ENCODE measurements at places on chromosomes 3 and 15.

- DNase-seq: no peak
These were observed 3.3 kb upstream of the ALAS1 start for GRCh38 chr3:52194485-52195290.

DNA sequence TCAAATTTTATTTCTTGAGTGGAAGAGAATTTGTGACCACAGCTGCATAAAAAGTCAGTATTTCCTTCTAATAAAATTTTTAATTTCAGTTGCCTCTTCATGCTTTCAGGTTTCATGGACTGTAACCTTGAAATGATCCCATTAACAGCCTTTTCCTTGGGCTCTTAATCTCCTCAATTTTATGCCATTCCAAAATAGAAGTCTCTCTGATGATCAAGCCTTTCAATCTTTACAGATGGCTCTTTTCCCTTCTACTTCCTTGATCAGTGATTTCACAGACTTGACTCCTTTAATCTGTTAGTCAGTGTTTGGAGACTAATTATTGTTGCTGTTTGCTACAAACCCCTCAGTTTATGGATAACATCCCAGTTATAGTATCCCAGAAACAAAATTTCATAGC is 11.9 kb downstream of the TSC22D2 start:
- no peak for DNase-seq

DNA sequence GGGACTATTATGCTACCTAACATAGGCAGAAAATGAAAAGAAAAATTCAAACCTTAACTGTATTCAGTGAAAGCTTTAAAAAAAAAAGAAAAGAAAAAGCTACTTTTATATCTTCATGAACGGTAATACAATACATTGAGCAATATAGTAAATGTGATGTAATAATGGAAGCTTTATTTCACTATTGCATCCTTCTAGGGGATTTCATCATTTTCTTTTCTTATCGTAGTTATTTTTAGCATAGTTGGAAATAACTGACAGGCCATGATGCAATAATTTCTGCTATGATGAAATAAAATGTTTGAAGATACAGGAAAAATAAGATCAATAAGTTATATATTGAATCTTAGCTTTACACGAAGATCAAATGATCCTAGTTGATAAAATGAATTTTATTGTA is 40.3 kb upstream of the ZCWPW2 start:
- no peak for DNase-seq

- no peak for DNase-seq
These were observed 26.2 kb downstream of the HMG20A start for GRCh38 chr15:77446840-77447390.

- peak; percentile 45 for DNase-seq
These were observed 70.7 kb downstream of the SSR3 start for GRCh38 chr3:156483961-156484787.

GRCh38 chr3:19065027-19065426 is 83.3 kb upstream of the KCNH8 start:
- no peak for DNase-seq

GRCh38 chr15:78841376-78841706 is 30.1 kb upstream of the ADAMTS7 start:
- no peak for DNase-seq

DNA sequence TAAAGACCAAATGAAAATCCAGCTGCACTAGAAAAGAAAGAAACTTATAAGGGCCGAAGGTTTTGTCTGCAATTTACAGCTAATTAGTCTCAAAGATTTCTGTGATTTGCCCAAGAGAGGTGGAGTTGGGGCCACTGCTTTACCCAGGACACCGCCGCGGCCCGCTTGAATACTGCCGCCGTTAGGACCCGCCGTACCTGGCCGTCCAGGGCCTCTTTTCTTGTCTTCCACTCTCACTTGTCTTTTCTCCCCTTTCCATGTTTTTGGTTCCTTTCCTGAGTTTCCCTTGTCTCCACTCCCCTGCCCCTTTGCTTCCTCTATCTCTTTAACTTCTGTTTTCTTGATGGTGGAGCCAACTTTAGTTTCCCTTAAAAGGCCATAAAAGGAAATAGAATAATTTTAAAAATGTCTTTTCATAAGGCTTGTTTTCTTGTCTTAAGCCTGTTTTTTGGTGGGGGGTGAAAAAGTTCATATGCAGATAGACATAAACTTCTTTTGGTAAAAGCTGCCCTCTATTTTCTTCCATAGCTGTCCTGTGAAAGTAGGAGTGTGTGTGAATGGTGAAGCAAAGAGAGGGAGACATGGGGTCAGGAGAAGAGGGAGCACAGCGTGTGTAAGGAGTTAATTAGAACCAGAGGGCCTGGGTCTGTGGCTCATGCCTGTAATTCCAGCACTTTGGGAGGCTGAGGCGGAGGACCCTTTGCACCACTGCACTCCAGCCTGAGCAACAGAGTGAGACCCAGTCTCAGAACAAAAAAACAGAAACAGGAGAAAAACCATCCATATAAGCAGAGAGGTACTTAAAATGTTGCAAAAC is 16.0 kb upstream of the CCNL1 start:
- DNase-seq: no peak

- no peak for DNase-seq
These were observed 10.3 kb upstream of the GPR160 start for GRCh38 chr3:170027233-170028102.

DNA sequence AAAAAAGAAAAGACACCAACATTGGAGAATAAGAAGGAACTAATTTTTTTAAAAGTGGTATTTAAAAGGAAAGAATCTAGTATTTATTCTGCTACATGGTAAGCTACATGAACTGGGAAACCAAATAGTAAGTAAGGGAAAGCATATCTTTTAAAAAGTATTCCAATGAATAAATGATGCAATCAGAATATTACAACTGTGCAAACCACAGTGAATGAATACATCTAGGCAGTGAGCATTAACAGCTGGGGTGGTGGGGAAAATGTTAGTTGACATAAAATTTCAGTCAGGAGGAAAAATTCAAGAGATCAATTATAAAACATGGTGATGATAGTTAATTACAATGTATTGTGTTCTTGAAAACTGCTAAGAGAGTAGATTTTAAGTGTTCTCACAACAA is 16.9 kb downstream of the ICE2 start:
- DNase-seq: no peak

- DNase-seq: no peak
These were observed 733.2 kb upstream of the GOLIM4 start for GRCh38 chr3:168828943-168829342.

- no peak for DNase-seq
These were observed 95.8 kb downstream of the P3H2 start for GRCh38 chr3:190024912-190025311.

DNA sequence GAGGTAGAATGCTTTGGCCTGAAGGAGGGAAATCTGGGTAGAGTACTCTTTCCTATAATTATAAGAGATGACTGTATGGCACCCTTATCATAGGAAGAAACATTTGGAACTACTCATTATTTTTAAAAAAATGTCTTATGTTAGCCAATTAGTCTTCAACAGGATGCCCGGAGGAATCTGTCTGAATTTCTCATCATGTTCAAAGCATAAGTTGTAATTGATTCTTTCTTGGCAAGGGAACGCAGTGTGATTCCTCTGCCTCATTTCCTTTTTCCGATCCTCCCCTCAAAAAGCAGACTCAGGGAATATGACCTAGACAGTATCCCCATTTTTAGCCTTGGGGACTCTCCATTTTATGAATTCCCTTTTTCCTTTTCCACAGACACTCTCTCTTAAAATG is 165.1 kb downstream of the IL5RA start:
- DNase-seq: no peak

- DNase-seq: no peak
These were observed 10.7 kb upstream of the MYO5C start for GRCh38 chr15:52306270-52306669.

GRCh38 chr3:197353001-197353866 is 54.8 kb upstream of the DLG1 start:
- DNase-seq: no peak

DNA sequence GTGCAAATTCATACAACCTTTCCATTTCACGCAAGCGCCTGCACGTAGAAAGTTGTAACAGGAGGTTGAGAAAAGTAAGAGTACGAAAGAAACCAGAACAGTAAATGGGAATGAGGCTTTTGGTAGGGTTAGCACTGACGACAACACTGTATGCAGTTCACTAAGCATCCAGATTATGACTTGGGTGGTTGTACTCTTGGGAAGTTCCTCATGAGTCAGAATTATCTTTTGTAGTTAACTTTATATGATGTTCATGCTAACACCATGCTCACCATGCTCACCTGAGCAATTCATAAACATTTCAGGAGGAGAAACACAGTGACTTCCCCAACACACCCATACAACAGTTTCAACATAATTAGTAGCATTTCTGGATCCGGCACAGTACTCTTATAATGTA is 3.0 kb upstream of the LPP start:
- no peak for DNase-seq

DNA sequence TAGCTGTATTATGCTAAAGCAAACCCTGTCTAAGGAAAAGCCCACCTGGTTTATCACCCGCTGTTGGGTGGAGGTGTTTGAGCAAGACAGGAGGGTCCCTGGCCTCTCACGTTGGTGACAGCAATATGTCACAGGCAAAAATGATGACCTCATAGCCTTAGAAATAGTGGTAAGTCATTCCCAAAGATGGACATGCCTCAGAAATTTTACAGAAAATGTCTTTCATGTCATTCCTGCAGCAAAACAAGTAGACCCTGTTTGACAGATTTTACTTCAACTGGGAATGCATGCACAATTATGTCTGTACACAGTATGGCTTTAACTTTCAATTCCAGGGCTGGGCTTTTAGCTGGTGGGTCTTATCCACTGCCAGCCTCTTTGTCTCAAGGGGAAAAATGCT is 362.3 kb upstream of the C2CD4B start:
- DNase-seq: no peak

DNA sequence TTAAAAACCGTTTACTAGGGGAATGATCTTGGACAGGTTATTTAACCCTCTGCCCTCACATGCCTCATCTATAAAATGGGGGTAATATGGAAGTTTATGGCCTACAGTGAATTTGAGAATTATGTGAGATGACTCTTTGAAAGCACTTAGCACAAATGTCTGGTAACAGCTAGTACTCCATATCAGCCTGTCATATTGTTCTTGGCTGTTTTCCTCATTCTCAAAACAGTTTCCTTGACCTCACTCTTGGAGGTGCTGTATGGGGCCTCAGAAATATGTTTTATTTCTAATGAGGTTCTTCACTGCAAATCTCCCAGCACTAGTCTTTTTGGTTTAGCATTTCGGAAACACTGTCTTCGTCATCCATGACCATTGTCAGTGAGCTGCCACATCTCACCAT is 398.2 kb downstream of the FEZF2 start:
- DNase-seq: no peak

GRCh38 chr3:45870099-45870498 is 16.2 kb upstream of the CCR9 start:
- peak; percentile 64 for DNase-seq

- no peak for DNase-seq
These were observed 2.7 kb downstream of the CA12 start for GRCh38 chr15:63378946-63379345.

DNA sequence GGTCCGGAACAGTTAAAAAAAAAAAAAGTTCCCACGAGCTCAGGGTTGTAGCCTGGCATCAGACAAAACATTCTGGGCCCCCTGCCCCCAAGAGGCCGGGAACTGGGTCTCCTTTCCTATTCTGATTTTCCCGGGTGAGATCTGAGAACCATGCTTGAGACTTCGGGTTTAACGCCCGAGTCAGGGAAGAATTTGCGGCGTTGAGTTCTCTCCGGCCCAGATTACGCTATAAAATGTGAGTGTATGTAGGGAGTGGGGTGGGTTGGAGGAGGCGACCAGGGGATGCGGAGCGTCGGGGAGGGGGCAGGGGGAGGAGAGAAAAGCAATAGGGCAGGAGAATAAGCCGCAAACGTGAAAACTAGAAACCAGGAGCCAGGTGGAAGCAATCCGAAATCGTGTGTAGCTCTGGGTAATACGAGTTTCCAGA is 2.7 kb downstream of the ZIC1 start:
- no peak for DNase-seq

DNA sequence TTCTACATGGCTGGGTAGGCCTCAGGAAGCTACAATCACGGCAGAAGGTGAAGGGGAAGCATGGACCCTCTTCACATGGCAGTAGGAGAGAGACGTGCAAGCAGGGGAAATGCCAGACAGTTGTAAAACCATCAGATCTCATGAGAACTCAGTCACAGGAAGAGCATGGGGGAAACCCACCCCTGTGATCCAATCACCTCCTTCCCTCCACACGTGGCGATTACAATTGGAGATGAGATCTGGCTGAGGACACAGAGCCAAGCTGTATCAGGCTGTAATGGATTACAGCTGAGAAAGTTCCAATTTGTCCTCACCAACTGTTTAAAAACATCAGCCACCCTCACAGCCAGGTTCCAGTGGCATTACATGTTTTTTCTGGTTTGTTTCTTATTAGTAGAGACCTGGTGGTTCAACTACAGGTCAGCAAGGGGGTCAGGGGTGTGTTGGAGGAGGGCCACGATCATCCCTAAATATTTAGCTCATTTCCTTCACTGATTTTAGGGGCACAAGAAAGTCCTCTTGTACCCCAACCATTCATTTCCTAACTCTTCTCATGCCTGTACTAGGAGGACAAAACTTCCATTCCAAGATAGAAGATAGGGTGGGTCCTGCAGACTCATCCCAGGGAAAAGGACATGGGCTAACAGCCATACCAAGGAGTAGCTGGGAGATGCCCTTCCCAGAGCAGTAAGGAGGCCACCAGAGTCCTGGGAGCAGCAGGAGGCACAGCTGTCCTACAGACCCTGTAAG is 54.4 kb downstream of the ANXA2 start:
- no peak for DNase-seq

- no peak for DNase-seq
These were observed 847.6 kb downstream of the TBL1XR1 start for GRCh38 chr3:176349706-176350105.

GRCh38 chr3:194470615-194471014 is 16.2 kb downstream of the ATP13A3 start:
- DNase-seq: no peak

- DNase-seq: peak; percentile 31
These were observed 364.9 kb upstream of the RBMS3 start for GRCh38 chr3:28915741-28916500.

DNA sequence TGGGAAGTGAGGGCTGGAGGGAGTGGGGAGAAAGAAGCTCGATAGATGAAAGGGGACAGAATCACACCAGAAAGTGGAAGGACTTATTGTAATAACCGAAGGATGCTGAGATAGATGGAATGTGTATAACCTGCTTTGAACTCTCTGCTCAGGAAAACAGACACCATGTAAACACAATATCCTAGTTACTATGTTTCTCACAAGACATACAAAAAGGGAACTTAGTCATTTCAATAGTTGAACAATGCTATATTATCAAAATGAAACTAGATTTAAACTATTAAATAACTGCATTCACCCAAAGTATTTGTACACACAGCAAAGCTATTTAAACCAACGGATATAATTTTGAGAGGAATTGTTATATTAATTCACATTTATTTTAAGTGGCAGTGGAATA is 108.3 kb upstream of the GADL1 start:
- DNase-seq: no peak

DNA sequence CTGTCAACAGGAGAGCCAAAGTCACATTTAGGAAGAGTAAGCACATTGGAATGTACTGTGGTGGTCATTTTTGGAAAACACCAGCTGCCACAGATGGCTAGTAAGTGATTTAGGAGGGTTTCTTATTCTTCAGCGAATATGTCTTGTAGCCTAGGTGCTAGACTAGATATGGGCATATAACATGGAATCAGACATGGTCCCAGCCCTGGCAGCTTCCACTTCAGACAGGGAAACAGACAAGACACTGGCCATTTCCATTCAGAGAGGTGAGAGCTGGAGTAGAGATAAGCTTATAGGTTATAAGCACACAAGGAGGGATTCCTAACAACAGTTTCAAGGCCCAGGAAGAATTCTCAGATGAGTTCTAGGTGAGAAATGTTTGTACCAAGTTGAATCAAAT is 28.2 kb upstream of the BFSP2 start:
- DNase-seq: no peak

Measured in stimulated activated CD8-positive, alpha-beta memory T cell treated with anti-CD3 and anti-CD28 coated beads, Interleukin-4, amount 100 ng/mL, for 48 hours (primary cell).